ENCODE measurements at places on chromosomes 7 and 10.

GRCh38 chr10:96902731-96903358 is 70.7 kb downstream of the LCOR start:
- no peak for DNase-seq

DNA sequence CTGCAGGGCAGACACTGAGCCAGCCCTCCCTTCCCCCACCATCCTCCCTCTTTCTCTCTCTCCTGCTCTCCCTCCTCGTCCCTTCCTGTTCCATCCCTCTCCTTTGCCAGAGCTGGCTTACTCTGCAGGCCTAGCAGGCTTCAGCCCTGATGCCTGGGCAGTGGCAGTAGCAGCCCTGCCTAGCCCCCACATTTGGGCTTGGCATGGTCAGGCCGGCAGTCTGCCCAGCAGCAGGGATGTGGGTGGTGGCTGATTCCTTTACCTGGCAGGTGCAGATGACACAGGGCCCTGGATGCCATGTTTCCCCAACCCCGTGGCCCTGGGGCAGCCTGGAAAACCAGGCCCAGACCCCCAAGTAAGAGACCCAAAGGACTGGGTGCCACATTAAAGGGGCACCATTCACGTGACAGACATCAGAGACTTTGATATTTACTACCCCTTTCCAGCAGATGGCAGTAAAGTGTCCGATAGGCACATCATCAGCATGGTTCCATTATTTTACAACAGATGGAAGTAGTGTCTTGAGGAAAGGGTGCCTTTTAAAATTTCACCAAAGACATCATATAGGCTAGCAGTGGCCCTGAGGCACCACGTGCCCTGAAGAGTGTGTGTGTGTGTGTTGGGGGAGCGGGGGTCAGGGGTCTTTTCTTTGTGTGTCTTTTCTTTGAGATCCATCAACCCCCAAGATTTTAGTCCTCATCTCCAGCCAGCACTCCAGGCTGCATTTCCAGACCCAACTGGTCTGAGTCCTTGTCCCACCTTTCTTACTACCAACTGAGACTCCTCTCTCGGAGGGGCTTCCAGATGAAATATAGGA is 5.9 kb downstream of the KCP start:
- peak; percentile 16 for DNase-seq

DNA sequence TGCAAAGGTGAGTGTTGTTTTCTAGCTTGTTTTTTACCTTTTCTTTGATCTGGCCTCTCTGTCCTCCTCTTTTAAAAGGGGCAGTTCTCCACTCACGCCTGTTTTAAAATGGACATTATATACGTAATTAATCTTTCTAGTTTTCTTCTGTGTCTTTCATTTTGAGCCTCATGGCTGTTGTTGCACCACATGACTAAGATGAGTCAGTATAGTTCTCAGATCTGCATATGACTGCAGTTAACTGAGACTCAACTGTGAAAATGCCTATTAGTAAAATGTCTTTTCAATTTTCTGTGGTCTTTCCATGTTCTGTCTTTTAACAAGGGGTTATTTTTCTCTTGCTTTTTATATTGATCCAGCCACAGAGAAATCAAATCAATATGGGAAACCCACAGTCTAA is 296.1 kb downstream of the CDK14 start:
- DNase-seq = no peak

DNA sequence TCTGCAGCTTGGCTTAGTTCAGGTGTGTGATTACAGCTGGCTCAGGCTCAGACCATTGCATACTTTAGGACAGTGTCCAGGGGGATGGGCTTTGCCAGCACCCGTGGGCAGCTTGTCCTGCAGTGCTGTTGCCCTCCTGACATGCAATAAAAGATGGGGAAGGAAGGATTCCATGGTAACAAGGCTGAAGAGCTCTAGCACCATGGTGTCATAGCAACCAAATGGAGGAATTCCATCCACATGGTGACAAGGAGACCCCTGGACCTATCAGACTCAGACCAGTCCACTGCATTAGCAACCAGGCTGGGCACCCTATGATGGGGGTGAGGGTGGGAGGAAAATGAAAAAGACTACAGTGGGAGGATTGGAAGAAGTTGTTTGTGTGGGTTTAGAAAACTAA is 49.9 kb downstream of the SORCS3 start:
- no peak for DNase-seq

GRCh38 chr7:147199868-147200267 is 1083.3 kb downstream of the CNTNAP2 start:
- no peak for DNase-seq

DNA sequence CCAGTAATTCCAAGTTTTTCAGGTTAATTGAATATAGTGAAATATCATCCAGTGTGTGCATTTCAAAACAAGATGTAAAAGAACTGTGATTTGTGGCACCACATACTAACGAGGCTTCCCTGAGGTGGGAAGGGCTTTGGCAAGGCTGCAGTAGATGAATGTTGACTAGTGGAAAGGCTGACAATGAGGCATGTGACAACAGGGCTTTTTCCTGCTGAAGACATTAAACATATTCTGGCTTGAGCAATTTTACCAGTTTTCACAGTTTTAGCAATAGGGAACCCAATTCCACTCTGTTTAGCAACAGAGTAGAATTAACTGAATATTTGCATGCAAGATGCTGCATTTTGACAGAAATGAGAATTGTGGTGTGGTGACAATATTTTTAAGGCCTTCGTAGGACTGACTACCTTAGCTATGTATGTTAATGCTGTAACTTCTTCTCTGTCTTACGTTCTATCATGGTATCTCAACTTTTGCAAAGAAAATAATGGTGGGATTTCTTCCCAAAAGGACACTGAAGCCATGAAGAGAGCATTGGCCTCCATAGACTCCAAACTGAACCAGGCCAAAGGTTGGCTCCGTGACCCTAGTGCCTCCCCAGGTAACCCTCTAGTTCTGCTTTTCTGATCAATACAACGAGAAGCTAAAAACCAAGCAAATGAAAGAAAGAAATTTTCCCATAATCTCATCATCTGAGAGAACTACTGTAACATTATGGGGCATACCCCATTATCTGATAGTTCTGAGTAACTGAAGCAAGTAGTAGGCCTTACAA is 68.5 kb downstream of the AP3M1 start:
- DNase-seq = no peak

- DNase-seq = no peak
These were observed 20.2 kb upstream of the FHIP2A start for GRCh38 chr10:114801411-114801813.
